ENCODE measurements at places on chromosomes 7 and 10.

- no peak for DNase-seq
Measured at GRCh38 chr10:72175149-72175548, 40.7 kb upstream of the ANAPC16 start.

DNA sequence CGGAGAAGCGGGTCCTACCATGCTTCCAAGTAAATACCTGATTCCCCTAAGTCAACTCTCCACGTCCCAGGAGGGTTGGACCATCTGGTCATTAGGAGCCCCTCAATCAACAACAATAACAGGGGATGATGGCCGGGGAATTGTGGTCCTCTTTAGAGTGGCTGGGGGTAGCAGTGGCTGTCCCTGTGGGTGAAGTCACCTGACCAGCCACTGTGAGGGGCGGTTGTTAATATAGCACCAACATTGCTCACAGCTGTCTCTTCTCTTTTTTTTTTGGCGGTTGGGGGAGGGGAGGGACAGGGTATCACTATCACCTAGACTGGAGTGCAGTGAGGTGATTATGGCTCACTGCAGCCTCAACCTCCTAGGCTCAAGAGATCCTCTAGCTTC lies 67.9 kb downstream of the SPDYE5 start:
- no peak for DNase-seq

- no peak for DNase-seq
Measured at GRCh38 chr10:14322526-14323188, 8.1 kb downstream of the FRMD4A start.

DNA sequence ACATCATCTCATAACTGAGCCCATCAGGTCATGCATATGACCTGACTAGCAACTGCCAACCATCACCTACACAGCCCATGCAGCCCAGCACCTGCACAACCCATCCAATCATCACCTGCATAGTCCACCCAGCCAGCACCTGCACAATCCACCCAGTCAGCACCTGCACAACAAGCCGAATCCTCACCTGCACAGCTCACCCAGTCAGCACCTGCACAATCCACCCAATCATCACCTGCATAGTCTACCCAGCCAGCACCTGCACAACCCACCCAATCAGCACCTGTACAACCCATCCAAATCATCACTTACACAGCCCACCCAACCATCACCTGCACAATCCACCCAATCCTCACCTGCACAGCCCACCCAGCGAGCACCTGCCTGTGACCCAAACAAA lies 33.4 kb upstream of the WDFY4 start:
- DNase-seq = no peak

DNA sequence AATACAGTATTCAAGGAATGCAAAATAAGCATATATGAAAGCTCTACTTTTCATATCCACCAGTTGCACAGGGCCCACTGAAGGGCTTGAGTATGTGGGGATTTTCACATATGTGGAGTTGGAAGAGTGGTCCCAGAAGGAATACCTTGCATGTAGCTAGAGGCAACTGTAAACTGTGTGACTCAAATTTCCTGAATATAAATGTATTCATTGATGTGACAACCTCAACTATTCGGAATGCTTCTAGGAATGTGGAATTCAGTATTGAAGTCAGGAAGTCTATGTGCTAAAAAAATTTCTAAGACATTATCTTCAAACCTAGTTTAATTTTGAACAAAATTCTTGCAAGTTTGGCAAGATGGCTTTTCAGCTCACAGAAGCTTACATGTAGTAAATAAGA lies 695.5 kb upstream of the SEMA3D start:
- no peak for DNase-seq

GRCh38 chr7:20510573-20510900 lies 104.9 kb upstream of the ABCB5 start:
- no peak for DNase-seq

- DNase-seq = no peak
Measured at GRCh38 chr10:17993361-17993760, 41.6 kb downstream of the SLC39A12 start.

DNA sequence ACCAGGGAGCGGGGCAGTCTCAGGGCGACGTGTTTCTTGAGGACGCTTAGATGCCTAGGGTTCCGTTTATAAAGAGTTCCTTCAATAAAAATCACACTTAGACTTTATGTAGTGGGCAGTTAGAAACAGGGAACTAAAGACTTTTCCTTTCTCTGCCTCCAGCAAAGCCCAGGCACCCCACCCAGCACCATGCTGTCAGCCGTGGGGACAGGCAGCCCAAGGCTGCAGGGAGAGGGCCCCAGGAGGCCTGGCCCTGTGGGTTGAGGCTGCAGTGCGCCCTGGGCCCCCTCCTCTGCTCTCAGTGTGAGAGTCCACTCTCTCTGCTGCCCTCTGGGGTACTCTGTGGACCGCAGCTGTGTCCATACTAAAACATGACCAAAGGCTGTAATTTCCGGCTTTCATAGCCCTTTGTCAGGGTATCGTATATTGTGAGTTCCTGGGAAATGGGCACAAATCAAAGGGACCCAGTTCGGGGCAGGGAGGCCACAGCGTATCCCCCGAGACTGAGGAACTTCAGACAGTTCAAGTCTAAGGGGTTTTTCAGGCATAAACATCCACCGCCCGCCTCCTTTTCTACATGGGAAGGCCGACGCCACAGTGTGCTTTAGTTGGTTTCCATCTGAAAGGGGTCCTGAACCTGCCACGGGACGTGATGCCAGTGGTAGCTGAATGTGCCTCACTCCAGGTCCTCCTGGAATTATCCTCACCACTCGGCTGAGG lies 59.7 kb downstream of the DNAJB6 start:
- DNase-seq = no peak

GRCh38 chr10:101217450-101218281 lies 11.6 kb downstream of the LBX1 start:
- no peak for DNase-seq

DNA sequence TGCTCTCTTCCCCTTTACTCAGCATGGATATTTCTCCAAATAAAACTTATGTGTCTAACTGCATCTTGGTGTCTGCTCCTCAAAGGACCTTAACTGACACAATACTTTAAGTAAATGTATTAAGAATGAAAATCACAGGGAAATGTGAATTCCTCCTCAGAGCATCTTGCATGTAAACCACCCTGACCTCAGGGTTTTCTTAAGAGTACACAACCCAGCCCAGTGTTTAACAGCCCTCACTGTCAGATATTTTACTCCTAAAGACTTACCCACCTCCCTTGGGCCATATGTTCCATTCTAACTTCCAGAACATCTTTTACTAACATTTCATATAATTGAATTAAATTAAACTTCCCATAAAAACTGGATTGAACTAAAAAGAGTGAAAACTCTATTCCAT lies 315.3 kb downstream of the HPSE2 start:
- no peak for DNase-seq

DNA sequence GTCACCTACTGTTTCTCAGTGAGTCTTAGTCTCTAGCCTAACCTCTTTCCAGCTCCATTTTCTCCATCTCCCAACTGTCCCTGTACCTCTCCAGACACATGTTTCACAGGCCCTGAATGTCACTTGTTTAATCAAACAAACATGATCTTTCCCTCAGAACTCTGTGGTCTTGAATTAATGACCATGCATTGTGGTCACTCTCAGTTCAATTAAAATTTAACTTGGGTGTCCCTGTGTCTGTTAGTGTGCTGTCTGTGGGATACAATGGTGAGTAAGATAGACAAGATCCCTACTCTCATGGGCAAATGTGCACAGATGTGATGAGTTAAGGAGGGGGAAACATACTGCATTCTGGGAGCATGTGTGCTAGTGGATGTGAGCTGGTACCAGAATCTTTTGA lies 65.0 kb downstream of the RBM33 start:
- DNase-seq = no peak

DNA sequence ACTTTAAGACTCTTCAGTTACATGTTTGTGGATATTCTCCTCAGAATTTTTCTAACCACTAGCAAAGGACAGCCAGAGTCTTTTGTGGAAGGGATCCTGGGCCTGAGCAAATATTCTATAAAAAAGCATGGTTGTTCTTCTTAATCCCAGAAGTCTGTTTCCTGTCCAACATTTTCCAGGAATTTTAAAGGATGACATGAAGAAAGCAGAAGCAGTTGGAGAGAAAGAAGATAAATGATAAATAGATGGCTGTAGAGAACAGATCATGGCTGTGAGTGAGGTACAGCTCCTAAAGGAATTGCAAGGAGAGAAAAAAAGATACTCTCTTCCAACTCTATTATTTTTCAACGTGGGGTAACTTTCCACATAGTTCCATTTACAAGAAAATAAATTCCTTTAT lies 91.8 kb upstream of the STEAP4 start:
- no peak for DNase-seq

DNA sequence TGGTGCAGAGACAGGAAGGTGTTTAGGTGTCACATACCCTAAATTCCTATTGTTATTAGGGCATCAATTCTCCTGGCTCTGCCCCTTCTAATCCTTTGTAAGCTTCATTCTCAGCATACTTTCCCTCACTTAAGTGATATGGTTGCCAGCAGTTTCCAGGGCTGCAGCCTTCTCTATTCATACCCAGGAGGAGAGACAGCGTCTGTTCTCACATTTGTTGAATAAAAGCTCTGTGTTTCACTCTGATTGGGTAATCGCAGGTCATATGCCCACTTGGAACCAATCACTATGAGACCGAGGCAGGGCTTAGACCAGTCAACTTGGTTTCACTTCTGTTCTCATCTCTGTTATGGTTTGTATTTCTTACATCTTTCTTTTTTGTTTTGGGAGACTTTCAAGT lies 109.6 kb upstream of the MTPN start:
- peak; percentile 7 for DNase-seq

DNA sequence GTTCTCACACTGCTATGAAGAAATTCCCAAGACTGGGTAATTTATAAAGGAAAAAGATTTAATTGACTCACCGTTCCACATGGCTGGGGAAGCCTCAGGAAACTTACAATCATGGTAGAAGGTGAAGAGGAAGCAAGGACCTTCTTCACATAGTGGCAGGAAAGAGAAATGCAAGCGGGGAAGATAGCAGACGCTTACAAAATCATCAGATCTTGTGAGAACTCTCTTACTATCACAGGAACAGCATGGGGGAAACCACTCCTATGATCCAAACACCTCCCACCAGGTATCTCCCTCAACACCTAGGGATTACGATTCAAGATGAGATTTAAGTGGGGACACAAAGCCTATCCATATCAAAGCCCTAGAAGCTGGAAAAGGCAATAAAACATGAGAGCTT lies 130.8 kb downstream of the MDFIC start:
- DNase-seq = no peak

GRCh38 chr7:157272351-157273207 lies 64.2 kb upstream of the DNAJB6 start:
- no peak for DNase-seq

GRCh38 chr10:118827466-118828155 lies 72.8 kb upstream of the CACUL1 start:
- DNase-seq = no peak
